ENCODE measurements at places on chromosomes 3 and 15.

DNA sequence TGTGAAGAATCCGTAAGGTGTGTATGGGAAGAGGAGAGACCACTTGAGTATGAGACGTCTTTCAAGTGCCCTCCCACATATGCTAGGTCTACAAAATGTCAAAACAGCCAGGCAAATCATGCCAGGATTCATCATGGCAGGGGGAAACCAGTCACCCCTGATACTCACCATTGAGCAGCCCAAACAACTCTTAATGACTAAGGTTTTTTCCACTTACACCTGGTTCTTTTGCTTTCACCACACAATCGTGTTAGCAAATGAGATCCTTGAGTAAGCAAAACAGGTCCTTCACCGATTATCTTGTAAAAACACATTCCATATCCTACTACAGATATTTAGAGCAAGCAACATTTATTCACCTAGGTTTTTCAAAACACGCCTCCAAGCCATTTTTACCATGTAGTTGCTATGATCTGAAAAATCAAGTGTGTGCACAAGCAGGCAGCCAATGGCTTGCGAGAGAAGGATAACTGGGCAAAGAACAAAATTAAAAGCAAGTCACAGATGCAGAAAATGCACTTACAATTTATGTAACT lies 177.5 kb upstream of the LPP start:
- DNase-seq: no peak

- DNase-seq: no peak
Observed at GRCh38 chr3:150890831-150891230, 14.4 kb downstream of the MINDY4B start.

- DNase-seq: no peak
Observed at GRCh38 chr3:190585805-190586630, 72.1 kb downstream of the IL1RAP start.

GRCh38 chr3:146130881-146131371 lies 30.1 kb downstream of the PLOD2 start:
- no peak for DNase-seq

DNA sequence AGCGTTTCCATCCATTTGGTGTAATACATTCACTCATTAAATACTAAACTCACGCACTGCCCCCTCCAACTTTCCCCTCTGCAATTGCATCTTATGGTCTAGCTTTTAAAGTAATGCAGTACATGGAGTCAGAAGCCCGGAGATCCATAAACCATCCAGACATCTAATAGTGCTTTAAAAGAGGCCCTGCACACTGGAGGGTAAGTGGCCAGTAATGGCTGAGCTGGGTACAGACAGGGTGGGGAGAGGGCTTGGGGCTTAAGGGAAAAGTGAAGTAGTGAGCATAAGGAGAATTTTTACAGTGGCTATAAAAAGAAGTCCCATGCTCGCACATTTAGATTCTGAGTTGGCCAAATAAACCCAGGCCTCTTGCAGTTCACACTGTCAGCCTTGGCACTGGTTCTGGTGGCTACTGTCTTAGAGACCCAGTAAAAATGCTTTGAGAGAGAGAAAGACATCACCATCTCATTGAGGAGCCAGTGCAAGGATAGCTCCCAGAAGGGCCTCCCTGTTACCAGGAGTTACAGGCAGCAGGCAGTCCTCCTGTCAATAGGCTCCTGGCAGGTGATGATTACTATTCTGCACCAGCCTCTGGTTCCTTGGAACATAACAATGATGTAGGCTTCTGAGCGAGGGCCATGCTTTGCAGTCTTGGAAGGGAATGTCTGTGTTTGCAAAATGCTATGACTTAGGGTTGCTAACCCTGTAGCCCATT lies 112.6 kb upstream of the NEO1 start:
- no peak for DNase-seq

GRCh38 chr3:152870027-152870426 lies 35.1 kb downstream of the P2RY1 start:
- DNase-seq: no peak

Measured in left renal pelvis (tissue), 4 donors.